ENCODE measurements at places on chromosomes 1 and 21. TPM values are rescaled to one million over a fixed set of nuclear protein-coding genes. Genes with fewer than 3 reads are reported as not detected.

- H3K4me1 ChIP-seq: no peaks in the 10 kb centered on the region
- no peak for DNase-seq
- H3K27me3 ChIP-seq: no peaks in the 10 kb centered on the region
- H3K4me3 ChIP-seq: no peak overlapping the region
- H3K27ac ChIP-seq: no peak overlapping the region
These were observed 22.2 kb upstream of the PTPN14 start for GRCh38 chr1:214573386-214574318.

DNA sequence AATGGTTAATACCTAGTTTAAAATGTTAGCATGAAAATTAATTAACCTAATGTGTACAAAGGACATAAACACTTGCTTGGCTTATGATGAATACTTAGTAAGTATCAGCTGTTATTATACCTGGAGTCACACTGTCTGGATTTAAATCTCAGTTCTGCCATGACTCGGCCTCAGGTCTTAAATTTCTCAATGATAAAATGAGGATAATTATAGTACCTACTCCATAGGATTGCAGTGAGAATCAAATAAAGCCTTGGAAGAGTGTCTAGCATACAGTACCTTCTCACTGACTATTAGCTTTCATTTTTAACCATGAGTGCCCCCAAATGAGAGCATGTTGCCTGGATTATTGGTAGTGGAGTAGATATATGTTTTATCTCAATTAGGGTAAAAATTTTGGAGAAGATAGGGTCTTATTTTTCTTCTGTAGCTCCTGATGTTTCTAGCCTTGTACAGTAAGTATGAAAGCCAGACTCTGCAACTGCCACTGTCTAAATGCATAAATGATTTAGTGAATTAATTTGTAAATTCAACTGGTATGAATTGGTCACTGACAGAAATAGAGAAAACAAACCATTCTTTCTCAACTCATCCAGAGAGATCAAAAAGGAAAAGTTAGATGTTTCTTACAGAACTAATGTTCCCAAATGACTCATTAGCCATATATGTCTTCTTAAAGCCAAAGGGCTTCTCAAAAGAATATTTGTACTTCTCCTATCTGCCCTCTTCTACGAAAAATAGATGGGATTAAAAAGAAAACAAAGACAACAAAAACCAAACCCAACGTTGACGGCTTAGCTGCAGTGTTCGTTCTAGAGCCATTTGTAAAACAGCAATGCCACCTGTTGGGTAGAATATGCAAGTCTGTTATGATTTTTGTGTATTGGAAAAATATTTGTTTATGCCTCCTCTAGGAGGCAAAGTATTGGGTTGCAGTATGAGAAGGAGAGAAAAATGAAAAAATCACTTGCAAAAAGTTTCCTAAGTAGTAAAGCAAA lies 53.8 kb upstream of the MROH9 start:
- no peak overlapping the region for H3K4me3 ChIP-seq
- H3K27ac ChIP-seq: no peak overlapping the region
- H3K4me1 ChIP-seq: no peaks in the 10 kb centered on the region

The NES gene
- total RNA-seq: 5.5 TPM

The C1orf141 gene
- total RNA-seq: not detected

The GPR37L1 gene
- total RNA-seq: not detected

The PRRX1 gene
- total RNA-seq: not detected

DNA sequence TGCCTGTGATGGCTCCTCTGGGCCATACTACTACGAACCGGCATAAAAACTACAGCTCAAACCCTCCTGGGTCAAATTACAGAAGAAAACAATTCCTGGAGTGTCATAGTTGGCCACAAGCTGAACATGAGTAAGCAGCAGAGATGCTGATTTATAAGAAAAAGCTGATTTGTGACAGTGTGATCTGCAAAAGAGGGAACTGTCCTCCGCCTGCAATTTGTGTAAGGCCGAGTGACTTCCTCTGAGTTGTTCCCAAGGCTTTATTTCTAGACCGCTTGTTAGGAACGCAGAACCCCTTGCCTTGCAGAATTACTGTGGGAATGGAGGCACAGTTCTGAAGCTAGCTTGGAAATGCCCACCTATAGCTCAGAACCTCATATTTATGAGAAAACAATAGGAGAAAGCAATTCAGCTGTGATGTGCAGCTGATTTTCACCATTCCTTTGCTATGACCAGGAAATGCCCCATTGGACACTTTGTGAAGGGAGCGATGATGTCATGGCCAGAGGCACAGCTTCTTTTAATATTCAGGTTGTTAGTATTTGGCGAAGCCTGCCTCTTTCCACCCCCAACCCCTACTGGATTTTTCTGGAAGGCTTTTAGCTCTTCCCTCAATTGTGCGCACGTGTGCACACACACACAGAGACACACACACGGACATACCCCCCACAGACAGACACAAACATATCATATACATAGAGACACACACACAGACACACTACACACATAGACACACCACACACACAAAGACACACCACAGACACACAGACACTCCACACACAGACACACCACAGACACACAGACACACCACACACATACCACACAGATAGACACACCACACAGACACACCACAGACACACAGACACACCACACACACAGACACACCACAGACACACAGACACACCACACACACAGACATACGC lies 47.6 kb downstream of the IER5 start:
- peaks cover 41% of the 10 kb centered on the region for H3K4me1 ChIP-seq
- H3K27me3 ChIP-seq: no peaks in the 10 kb centered on the region
- H3K36me3 ChIP-seq: no peaks in the 10 kb centered on the region
- DNase-seq: no peak
- no peak overlapping the region for H3K27ac ChIP-seq
- no peak overlapping the region for H3K4me3 ChIP-seq

The PTPN7 gene
- 112 TPM for total RNA-seq

- H3K4me1 ChIP-seq: no peaks in the 10 kb centered on the region
- no peak overlapping the region for H3K27ac ChIP-seq
- no peak overlapping the region for H3K4me3 ChIP-seq
- peaks cover 10% of the 10 kb centered on the region for H3K27me3 ChIP-seq
These were observed 37.7 kb upstream of the IGSF5 start for GRCh38 chr21:39707316-39707715.

GRCh38 chr1:84086189-84086588 lies 57.9 kb upstream of the PRKACB start:
- peaks cover 14% of the 10 kb centered on the region for H3K4me1 ChIP-seq
- no peaks in the 10 kb centered on the region for H3K27me3 ChIP-seq
- H3K4me3 ChIP-seq: no peak overlapping the region

DNA sequence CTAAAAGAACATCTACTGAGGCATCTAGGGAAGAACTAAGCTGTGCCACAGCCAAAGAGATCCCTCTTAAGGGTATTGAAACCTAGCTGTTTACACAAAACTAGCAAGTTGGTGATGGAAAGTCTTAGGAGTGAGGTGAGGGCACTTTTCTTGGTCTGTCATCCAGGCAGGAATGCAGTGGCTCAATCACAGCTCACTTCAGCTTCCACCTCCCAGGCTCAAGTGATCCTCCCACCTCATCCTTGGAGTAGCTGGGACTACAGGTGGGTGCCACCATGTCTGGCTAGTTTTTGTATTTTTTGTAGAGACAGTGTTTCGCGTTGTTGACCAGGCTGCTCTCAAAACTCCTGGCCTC lies 2.4 kb downstream of the PLEKHO1 start:
- H3K27me3 ChIP-seq: no peaks in the 10 kb centered on the region
- no peak overlapping the region for H3K27ac ChIP-seq
- no peak for DNase-seq
- H3K4me3 ChIP-seq: no peak overlapping the region
- peaks cover 13% of the 10 kb centered on the region for H3K4me1 ChIP-seq
- peaks cover 10% of the 10 kb centered on the region for H3K36me3 ChIP-seq

The HHIPL2 gene
- total RNA-seq: 0.40 TPM

The PODN gene
- total RNA-seq: not detected

The CCDC17 gene
- 2.0 TPM for total RNA-seq

DNA sequence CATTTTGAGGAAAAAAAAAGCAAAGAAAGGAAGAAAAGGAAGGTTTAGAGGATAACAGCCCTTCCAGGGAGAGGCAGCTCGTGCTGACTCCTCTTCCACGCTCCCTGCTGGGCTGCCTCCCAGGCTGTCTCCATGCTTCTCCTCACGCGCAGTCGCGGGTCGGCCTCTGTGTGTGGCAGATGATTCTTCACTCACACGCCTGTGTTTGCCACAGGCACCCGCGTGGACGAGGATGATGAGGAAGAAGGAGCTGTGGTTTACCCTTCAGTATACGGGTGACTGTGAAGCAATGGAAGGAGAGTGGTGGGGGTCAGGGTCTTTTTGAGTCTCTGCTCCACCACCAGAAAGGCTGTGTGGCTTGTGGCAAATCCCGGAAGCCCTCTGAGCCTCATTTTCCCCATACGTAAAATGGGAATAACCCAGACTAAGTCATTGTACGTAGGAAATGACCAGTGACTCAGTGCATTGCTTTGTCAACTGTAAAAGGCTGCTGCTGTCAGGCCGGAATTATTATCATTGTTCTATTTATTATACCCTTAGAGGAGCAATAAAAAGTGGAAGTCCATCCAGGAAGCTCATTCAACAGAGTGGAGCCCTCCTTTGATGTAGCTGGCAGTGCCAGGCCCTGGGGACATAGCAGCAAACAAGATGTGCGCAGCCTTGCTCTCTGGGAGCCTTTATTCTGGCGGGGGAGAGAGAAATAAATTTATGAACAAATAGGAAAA lies 11.9 kb upstream of the SH2D2A start:
- H3K4me3 ChIP-seq: no peak overlapping the region
- no peak overlapping the region for H3K27ac ChIP-seq
- H3K4me1 ChIP-seq: no peaks in the 10 kb centered on the region
- no peak for DNase-seq

The CYYR1 gene
- total RNA-seq: not detected

DNA sequence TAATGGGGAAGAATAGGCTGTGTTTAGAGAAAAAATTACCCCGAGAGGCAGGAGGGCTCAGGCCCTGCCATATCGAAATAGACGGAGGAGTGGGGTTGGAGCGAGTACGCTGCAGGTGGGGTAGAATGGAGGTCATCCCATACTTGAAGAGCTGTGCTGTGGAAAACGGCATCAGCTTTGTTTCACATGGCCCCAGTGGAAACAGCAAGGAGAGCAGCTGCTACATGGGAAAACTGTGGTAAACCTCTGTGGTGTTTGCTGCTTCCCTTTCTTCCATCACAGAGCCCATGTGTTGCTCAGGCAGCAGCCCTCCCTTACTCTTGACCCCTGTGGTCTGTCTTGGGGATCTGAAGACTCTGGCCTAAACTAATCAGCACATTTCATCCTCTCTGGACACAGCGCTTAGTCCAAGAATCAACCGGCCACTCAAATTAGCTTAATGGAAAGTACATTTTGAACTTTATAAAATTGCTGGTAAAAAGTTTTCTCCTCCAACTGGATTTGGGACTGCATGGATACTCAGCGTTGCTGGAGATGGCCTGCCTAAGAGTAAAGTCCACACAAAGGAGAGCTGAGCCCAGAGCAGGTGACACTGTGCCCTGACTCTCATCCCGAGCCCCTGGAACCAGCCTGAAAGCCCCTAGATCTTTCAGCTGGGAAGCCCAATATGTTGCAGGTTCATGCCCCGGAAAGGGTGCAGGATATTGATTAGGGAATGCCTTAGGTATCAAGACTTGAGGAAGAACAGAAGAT lies 127.1 kb upstream of the GADD45A start:
- no peaks in the 10 kb centered on the region for H3K27me3 ChIP-seq
- H3K36me3 ChIP-seq: no peaks in the 10 kb centered on the region
- peaks cover 28% of the 10 kb centered on the region for H3K4me1 ChIP-seq
- no peak overlapping the region for H3K27ac ChIP-seq
- no peak overlapping the region for H3K4me3 ChIP-seq

DNA sequence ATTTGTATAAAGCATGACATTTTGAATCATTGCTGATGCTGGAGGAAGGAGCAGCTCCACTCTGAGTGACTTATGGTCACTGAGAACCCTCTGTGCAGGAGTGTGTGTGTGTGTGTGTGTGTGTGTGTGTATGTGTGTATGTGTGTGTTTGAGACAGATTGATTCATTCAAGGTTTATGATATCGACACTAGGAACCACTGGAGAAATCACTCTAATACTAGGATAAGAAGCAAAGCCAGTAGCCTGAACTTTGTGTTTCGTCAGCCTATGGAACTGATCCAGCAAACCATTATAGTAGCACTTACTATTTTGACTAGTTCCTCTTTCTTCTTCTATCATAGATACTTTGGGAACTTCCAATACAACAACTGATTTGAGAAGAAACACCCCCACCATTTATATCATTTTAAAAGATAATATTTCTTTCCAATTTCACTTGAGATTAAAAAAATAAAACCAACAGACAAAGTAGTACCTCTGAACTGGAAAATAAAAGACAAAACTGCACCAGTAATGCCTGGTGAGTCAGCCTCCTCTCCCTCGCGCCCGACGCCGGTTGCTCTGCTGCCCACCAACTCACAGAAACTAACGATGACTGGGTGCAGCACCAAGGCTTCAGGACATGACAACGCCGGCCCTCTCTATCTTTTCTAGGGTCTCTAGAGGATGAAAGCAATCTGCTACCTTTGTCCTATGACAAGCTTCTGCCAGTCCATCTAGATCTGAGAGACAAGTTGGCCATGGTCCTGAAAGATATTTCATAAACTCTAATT lies 20.9 kb downstream of the SLAMF1 start:
- no peak overlapping the region for H3K4me3 ChIP-seq
- peaks cover 12% of the 10 kb centered on the region for H3K4me1 ChIP-seq
- H3K27me3 ChIP-seq: no peaks in the 10 kb centered on the region
- DNase-seq: no peak
- H3K36me3 ChIP-seq: no peaks in the 10 kb centered on the region

DNA sequence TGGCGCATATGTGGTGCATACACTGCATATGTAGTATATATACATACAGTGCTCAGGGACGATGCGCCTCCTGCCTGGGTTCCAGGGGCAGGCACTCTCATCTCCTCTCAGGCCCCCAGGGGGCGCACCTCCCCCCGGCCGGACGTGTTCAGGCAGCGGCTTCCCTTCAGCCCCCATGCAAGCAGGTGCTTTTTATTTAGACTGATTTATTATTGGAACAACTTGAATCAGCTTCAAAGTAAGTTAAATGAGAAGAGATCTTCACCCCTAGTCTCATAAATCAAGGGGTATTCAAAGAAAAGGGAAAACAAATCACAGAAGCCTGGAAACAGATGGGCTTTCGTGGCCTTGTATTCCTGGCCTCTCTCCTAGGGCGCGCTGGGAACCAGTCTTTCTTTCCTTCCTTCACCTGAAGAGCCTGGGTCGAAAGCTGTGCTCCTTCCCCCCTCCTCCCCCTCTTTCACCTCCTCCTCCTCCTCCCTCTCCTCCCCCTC lies 64.6 kb downstream of the UBIAD1 start:
- H3K27ac ChIP-seq: no peak overlapping the region
- no peaks in the 10 kb centered on the region for H3K4me1 ChIP-seq
- peaks cover 82% of the 10 kb centered on the region for H3K27me3 ChIP-seq
- H3K4me3 ChIP-seq: no peak overlapping the region

GRCh38 chr1:89310976-89311375 lies 38.3 kb upstream of the GBP5 start:
- no peaks in the 10 kb centered on the region for H3K4me1 ChIP-seq
- no peak overlapping the region for H3K4me3 ChIP-seq
- no peaks in the 10 kb centered on the region for H3K27me3 ChIP-seq
- no peak overlapping the region for H3K27ac ChIP-seq
- no peaks in the 10 kb centered on the region for H3K36me3 ChIP-seq

The NUDT4B gene
- 2.8 TPM for total RNA-seq

GRCh38 chr21:45531393-45532215 lies 10.6 kb downstream of the SLC19A1 start:
- no peaks in the 10 kb centered on the region for H3K27me3 ChIP-seq
- peaks cover 94% of the 10 kb centered on the region for H3K36me3 ChIP-seq
- no peak overlapping the region for H3K27ac ChIP-seq
